ENCODE measurements at places on chromosomes 7 and 10.
A peak's percentile ranks its signal among the peaks of the same experiment; 100 is the strongest.

DNA sequence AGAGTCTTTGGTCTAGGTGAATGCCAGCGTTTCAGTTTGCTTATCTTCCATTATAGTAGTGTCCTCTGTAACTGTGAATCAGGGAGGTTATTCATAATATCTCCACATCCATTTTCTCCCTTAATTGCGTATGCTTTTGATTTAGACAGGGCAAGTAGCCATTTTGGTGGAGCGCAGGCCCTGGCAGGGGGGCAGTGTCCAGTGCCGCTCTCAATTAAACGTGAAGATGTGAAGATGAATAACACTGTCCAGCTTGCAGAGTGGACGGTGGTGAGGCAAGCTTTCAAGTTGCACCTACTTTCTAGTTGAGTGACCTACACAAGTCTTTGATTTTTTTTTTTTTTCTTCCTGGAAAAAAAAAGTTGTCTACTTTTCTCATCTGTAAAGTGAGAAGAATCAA is 4.5 kb downstream of the TSPAN14 start:
- H3K4me1 ChIP-seq = peaks cover 79% of the 10 kb centered on the region
- H3K36me3 ChIP-seq = no peaks in the 10 kb centered on the region
- H3K4me3 ChIP-seq = peak overlapping the region; percentile 12
- DNase-seq = no peak

DNA sequence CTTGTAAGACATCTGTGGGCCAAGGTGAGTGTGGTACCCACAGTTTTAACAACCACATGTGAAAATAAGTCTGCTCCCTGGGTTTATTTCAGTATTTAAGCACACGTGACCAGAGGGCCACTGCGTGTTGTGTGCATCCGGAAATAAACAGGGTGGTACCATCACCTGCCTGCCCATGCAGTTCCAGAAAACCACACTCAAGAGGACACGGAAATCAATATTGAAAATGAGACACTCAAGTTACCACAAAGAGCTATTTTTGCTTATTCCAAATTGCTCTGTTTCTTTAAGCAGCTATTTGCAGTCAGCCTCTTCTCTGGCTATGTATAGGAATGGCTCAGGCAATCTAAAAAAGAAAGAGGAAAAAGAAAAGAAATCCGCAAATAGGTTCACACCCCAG is 71.8 kb upstream of the LOXL4 start:
- peaks cover 9% of the 10 kb centered on the region for H3K4me1 ChIP-seq
- no peak for DNase-seq
- peaks cover 15% of the 10 kb centered on the region for H3K27me3 ChIP-seq
- H3K27ac ChIP-seq = no peak overlapping the region
- no peaks in the 10 kb centered on the region for H3K36me3 ChIP-seq

DNA sequence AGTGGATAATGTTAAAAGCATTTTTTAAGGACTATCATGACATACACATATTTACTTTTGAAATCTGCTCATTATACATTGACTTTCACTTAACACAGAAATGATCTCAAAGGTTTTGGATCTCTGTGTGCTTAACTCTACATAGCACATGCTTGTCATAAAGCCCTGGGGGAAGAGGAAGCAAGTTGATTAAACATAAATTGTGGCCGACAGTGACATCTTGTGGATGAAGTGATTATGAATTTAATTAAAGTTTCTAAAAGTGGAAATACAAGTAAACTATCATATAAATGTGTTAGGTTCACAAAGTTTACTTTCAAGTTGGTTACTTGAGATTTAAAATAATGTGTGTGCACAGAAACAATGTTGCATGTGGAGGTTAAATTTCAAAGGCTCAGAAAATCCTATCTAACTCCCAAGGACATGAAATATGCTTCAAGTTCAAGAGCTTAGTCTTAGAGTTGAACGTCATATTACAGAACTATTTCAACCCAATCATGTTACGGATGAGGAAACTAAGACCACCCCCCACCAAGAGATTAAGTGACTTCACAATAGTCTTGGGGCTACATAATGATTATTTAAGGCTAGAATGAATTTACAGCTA is 1247.8 kb downstream of the GATA3 start:
- H3K36me3 ChIP-seq = no peaks in the 10 kb centered on the region
- peaks cover 7% of the 10 kb centered on the region for H3K27me3 ChIP-seq
- no peak overlapping the region for H3K4me3 ChIP-seq
- no peak for DNase-seq

DNA sequence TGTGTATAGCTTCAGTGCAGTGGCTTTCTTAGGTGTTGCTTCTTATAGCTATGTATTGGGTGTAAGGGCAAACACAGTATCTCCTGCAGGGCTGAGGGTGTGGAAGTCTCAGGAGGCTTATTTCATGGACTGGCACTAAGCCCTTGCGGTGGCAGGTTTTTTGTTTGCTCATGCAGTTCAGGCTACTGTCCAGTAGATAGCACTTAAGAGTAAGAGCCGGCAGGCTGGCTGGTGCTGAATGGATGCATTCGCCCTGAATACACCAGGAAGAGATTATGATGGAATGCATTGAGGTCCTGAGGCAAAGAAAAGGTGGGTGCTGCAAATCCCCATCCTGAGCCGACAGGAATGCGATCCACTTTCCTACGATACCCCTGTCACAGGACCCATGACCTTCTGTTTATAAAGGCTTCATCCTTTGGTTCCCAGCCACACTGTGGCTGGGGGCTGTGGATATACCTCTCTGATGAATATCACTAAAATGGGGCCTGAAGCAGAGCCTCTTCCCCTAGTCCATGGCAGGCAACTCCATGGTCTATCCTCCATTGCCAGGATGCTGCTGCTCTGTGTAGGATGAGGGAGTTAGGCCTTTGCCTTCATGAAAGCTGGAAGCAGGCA is 44.9 kb downstream of the ANXA8 start:
- peaks cover 8% of the 10 kb centered on the region for H3K27me3 ChIP-seq
- H3K4me1 ChIP-seq = no peaks in the 10 kb centered on the region
- no peak overlapping the region for H3K4me3 ChIP-seq
- H3K27ac ChIP-seq = no peak overlapping the region
- peak; percentile 32 for DNase-seq

Data from nephron progenitor cell (in vitro differentiated cells).